ENCODE measurements at places on chromosomes 2 and 18.

- DNase-seq: no peak
Observed at GRCh38 chr2:235056768-235057167, 105.0 kb downstream of the SH3BP4 start.

GRCh38 chr18:48629730-48630324 is 91.0 kb downstream of the CTIF start:
- peak; percentile 81 for DNase-seq

DNA sequence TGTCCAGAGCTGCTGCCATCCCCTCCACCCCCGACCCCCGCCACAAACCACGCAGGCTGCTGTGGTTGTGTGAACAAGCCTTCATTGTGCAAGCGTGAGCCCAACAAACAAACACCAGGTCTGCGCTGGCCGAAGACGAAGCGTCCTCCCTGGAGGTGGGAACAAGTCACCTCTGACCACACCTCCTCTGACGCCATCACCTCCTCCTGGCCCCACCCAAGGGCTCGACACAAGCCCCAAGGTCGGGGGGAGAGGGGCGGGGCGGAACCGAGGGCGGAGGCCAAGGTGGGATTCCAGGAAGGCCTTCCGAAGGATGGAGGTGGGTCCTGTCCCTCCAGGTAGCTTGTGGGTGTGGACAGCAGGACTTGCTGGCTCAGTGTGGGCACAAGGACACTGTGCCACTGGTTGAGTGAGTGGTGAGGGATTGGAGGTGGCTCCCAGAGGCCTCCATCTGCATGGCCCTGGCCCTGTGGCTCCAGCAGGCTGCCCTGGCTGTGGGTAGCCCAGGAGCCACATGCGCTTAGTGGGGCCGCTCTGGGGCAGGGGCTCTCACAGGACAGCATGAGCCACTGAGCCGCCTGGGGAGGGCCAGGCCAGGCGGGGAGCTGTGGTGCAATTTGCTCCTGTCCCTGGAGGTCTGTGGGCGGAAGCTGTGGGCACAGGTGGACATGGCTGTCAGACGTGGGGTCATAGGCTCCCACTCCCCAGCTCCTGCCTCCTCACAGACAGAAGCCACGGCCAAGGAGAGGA is 7.4 kb upstream of the GPR17 start:
- DNase-seq: no peak

- no peak for DNase-seq
Observed at GRCh38 chr2:15731213-15731888, 139.7 kb downstream of the DDX1 start.

DNA sequence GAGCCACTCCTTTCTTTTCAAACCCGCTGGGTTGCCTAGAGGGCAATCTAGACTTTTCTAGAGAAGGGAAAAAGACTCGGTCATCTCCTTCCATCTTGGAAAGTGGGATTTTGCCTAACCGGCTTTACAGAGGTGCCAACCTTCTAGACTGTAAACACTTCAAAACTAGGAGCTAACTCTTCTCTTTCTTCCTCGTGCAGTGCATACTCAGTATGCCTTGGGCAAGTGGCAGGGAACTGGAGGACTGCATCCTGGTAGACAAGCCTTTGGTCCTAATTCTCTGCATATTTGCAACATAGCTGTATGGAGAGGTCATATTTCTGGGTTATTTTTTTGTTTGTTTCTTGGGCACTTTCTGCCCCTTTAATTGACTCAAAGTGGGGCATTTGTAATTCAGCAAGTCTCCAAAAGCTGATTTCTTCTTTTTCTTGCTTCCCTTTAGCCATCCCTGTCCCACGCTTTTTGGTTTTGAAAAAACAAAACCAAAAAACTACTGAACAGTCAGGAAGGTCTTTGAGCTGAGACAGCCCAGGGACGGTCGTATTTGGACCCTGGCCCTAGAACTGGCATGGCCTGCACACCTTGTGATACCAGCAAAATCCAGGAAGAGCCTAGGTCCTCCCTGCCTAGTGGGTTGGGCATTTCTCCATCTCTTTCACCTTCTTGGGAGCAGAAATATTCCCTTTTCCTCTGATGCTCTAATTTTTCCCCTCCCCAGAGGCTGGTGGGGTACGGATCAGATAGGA is 5.8 kb upstream of the GATA6 start:
- DNase-seq: no peak

GRCh38 chr2:69169655-69170389 is 156.8 kb downstream of the ANTXR1 start:
- DNase-seq: no peak

- DNase-seq: no peak
Observed at GRCh38 chr2:24792542-24792873, 683 bp downstream of the PTRHD1 start.

GRCh38 chr2:237623428-237624403 is 3.7 kb upstream of the LRRFIP1 start:
- no peak for DNase-seq

- no peak for DNase-seq
Observed at GRCh38 chr2:237644381-237644703, 17.0 kb downstream of the LRRFIP1 start.

DNA sequence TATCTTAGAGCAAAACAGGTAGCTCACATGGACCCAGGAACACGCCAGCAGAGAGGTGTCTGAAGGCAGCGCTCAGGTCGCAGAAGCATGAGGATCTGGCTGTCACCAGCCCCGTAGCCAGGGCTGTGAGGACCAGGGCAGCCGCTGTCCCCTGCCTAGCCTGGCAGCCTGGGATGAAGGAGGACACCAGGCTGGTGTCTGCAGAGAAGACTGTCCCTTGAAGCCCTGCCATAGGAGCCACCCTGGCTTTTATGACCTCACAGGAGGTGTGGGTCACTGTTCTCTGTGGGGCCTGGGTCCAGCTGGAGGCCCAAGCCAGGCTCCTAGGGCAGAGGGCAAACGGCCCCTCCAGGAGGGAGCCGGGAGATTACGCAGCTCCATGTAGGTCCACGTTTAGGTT is at the start of gene SPATA3:
Gene SPATA3 (plus strand): TSS at position 301 of the 400 bp plus-strand sequence. CDS start 113 bp downstream, outside the sequence.
- no peak for DNase-seq

GRCh38 chr2:238225911-238226697 is 13.7 kb downstream of the HES6 start:
- no peak for DNase-seq

All from HS-5 (cell line).